Colonic mucosa (tissue), 4 donors: ENCODE measurements at places on chromosomes 2 and 18. TPM values are rescaled to one million over a fixed set of nuclear protein-coding genes. Genes with fewer than 3 reads are reported as not detected.

GRCh38 chr2:221490506-221491060 is 81.5 kb downstream of the EPHA4 start:
- no peak for DNase-seq

Gene TTC27
- 15.5 TPM for total RNA-seq

Gene ANKRD23
- 1.4 TPM for total RNA-seq

GRCh38 chr18:37741032-37741623 is 175.5 kb upstream of the CELF4 start:
- no peak for DNase-seq

DNA sequence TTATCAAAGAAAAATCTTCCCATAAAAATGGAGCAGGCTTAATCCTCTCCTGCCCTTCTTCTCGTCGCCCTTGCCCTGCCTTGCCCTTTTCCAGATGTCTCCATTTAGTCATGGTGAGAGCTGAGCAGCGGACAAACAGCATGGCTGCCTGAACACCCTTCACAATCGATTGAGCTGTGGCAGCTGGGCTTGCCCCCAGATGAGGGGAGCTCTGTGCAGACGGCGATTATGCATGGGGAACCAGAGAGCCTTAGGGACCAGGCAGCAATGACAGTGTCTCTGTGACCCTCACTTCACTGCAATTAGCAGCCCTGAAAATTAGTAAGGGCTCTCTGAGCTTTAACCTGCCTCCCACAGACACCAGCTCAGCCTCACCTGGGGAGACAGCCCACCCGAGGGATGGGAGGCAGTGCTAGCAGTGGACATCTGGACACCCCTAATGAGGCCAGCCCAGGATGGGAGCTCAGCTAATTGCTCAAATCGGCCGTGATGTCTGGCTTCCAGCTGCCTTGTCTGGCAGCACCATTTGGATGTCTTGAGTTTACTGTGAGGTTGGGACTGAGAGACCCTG is 365.7 kb downstream of the TNS1 start:
- no peak for DNase-seq

DNA sequence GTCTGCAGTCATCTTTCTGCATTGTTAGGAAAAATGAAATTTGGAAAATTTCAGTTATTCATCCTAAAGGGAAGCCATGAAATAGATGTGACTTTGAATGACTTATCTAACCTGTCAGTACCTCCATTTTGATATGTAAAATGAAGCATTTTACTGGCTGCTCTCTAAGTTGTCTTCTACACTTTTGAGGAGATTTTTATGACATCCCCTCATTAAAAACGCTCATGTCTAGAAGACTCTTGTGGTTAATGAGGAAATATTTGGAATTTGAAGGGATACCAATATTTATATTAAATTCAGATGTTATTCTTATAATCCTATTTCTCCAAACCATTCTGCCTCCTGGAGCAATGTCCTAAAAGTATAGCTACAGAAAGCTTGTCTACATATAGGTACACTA is 73.8 kb upstream of the THUMPD2 start:
- DNase-seq, result no peak

DNA sequence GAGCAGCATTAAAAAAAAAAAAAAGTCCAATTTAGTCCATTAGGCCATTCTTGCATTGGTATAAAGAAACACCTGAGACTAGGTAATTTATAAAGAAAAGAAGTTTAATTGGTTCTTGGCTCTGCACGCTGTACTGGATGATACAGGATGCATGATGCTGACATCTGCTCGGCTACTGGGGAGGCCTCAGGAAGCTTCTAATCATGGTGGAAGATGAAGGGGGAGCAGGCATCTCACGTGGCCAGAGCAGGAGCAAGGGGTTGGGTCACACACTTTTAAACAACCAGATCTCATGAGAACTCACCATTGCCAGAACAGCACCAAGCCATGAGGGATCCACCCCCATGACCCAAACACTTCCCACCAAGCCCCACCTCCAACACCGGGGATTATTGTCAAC is 100.1 kb downstream of the NEDD4L start:
- no peak for DNase-seq
